Dorsolateral prefrontal cortex (tissue), 122 donors: ENCODE measurements at places on chromosomes 3 and 15.

GRCh38 chr15:101151288-101151687, 100.6 kb downstream of the CHSY1 start:
- no peak for DNase-seq

GRCh38 chr15:63630036-63630751, 33.0 kb downstream of the FBXL22 start:
- no peak for DNase-seq

DNA sequence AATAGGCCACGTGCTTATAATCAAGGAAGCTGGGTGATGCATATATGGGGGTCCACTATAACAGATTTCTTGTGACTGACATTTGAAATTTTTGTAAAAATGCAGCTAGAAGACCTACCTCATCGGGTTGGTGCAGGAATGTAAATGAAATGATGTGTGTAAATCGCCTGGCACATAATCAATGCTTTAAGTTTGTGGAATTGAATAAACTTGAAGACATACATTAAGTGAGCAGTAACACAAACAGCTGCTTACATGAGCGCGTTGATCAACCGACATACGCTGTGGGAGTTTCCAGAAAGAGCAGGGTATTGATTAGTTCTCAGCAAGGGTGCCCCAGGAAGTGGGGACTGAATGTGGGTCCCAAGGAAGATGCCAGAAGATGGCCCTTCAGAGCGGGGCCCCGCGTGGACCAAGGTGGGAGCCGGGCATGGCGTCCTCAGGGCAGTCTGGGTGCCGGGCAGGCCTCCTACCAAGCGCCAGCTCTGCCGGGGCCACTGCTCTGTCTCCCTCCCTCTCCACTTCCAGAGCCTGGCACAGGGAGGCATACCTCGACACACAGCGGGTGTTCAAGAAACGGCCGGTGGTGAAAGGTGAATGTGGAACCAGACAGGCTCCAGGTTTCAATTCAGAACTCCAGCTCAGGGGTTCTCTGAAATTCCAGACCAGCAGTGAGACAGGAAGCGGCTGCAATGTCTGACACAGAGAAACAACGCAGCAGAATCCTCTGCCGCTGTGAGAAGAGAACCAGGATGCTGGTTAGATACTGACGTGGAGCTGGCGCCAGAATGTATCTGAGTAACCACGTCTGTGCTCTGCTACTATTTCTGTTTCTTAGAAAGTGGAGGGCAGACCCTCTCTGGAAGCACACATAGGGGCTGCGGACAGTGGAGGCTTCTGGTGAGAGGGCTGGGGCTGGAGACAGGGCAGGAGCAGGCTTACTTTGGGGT, 12.6 kb downstream of the BFSP2 start:
- no peak for DNase-seq

- no peak for DNase-seq
Measured at GRCh38 chr3:17313746-17314145, 428.7 kb downstream of the TBC1D5 start.

GRCh38 chr15:60353245-60353920, 44.4 kb downstream of the ANXA2 start:
- no peak for DNase-seq

DNA sequence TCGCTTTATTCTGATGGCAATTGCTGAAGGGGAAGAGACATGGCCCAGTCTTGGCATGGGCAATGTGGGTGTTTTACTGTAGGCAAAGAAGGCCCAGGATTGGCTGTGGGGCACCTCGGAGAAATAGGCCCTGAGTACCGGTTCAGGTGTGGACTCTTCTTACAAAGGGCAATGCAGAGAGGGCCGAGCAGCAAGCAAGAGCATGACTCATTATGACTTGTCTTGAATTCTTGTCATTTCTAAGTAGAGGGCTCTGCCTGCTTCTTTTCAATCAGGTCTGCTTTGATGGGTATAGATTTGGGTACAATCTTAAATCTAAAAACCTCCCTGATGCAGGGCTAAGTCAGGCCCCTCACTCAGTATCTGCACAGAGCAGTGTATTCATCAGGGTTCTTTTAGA, 14.8 kb upstream of the BUB1B start:
- no peak for DNase-seq

- DNase-seq: no peak
Measured at GRCh38 chr3:36063992-36064391, 316.3 kb upstream of the STAC start.

DNA sequence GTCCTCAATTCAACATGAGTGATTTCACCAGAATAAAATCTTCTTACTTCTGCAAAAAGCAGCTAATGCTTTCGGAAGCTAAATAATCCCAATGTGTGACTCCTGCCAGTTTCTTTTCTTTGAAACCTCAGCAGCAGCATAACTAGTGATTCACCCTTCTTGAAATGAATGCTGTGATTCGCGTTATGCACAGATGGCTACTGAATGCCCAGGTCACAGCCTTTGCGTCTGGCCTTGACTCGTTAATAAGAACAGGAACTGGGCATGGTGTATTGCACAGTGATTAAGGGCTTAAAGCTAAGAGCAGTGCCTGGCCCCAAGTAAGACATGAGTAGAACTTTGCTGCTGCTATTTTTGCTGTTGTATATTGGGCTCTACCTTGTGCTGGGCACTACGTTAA, 19.0 kb downstream of the CGNL1 start:
- no peak for DNase-seq
